ENCODE measurements at places on chromosomes 4 and X.

DNA sequence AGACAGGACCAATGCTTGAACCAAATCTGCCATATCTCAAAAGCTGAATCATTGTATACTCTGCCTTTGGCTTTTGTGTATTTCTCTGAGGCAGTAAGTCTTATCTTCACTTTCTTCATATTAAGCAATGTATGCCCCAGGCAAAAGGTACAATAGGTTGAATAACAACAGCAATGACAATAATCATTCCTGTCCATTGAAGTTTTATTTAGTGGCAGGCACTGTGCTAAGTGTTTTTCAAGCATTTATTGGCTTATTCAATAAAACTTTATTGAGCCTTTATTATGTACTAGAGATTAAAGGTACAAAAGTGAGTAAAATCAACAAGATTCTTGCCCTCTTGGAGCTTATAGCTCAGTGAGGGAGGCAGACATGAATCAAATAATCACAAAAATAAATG, 8.2 kb upstream of the CASK start:
- no peak overlapping the region for H3K27ac ChIP-seq
- peaks cover 51% of the 10 kb centered on the region for H3K27me3 ChIP-seq
- DNase-seq: no peak
- peaks cover 8% of the 10 kb centered on the region for H3K4me1 ChIP-seq
- H3K36me3 ChIP-seq: no peaks in the 10 kb centered on the region

- no peak overlapping the region for H3K27ac ChIP-seq
- H3K27me3 ChIP-seq: no peaks in the 10 kb centered on the region
- peaks cover 19% of the 10 kb centered on the region for H3K4me1 ChIP-seq
Observed at GRCh38 chr4:105329081-105329480, 144.8 kb downstream of the PPA2 start.

- H3K27ac ChIP-seq: no peak overlapping the region
- H3K4me3 ChIP-seq: no peak overlapping the region
- peaks cover 6% of the 10 kb centered on the region for H3K4me1 ChIP-seq
- H3K36me3 ChIP-seq: no peaks in the 10 kb centered on the region
- DNase-seq: no peak
Observed at GRCh38 chr4:112905728-112906127, 143.7 kb upstream of the ANK2 start.

GRCh38 chr4:145285928-145286327, 105.5 kb upstream of the OTUD4 start:
- H3K27me3 ChIP-seq: peaks cover 25% of the 10 kb centered on the region
- H3K36me3 ChIP-seq: no peaks in the 10 kb centered on the region
- no peaks in the 10 kb centered on the region for H3K4me1 ChIP-seq

DNA sequence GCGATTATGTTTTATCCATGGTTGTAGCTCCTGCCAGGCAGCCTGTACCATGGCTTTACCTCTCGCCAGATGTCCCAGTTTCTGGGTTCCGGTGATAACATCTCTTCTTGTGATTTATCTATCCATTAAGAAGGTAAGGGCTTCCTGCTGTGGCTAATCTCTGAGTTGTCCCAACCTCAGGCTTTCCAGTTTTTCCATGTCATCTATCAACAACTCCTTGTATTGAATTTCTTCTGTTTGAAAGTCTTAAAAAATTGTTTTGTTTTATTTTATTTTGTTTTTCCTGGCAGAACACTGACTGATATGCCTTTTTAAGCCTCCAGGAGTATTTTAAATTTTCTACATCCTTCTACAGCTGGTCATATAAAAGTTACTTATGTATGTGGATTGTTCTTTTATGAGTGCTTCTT, 241.9 kb downstream of the ANTXR2 start:
- H3K27me3 ChIP-seq: peaks cover 19% of the 10 kb centered on the region
- peaks cover 13% of the 10 kb centered on the region for H3K4me1 ChIP-seq
- no peak overlapping the region for H3K27ac ChIP-seq
- DNase-seq: no peak
- no peaks in the 10 kb centered on the region for H3K36me3 ChIP-seq

- DNase-seq: no peak
- H3K4me1 ChIP-seq: no peaks in the 10 kb centered on the region
- H3K36me3 ChIP-seq: no peaks in the 10 kb centered on the region
Observed at GRCh38 chr4:4735870-4736269, 123.6 kb upstream of the MSX1 start.

DNA sequence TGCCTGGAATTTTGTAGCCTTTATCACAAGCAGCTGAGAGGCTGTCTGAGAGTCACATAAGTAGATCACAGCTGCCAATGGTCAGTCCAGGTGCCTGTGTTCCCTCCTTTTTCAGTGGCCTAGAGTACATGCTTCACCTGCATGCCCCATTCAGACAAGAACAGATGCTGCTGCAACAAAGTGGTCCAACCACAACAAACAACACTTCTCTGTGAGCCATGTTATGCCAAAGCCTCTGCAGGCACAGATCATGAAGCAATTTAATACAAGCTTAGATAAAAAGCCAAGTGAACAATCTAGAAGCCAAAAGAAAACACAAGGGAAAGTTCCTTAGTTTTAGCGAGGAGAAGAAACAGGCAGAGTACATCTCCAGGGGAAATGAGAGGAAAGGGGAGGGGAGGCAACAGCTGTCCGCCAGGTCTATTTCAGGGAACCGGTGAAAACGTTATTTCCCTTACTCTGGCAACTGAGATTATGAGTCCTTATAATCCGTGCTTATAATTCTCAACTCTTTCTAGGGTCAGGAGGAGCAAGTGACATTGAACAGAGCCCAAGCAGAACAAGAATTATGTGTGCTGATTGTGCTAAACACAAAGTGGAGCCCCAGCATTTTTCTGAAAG, 92.6 kb downstream of the TSPAN5 start:
- no peaks in the 10 kb centered on the region for H3K27me3 ChIP-seq
- no peak overlapping the region for H3K27ac ChIP-seq
- peaks cover 13% of the 10 kb centered on the region for H3K36me3 ChIP-seq
- peaks cover 36% of the 10 kb centered on the region for H3K4me1 ChIP-seq

- peaks cover 14% of the 10 kb centered on the region for H3K4me1 ChIP-seq
- peaks cover 48% of the 10 kb centered on the region for H3K27me3 ChIP-seq
- no peaks in the 10 kb centered on the region for H3K36me3 ChIP-seq
- no peak overlapping the region for H3K4me3 ChIP-seq
Observed at GRCh38 chrX:153993079-153993478, 20.5 kb downstream of the TMEM187 start.

- peaks cover 34% of the 10 kb centered on the region for H3K4me1 ChIP-seq
- peaks cover 28% of the 10 kb centered on the region for H3K36me3 ChIP-seq
- peaks cover 41% of the 10 kb centered on the region for H3K27me3 ChIP-seq
- DNase-seq: no peak
- peak overlapping the region; percentile 94 for H3K27ac ChIP-seq
Observed at GRCh38 chrX:132022198-132022966, 720 bp upstream of the STK26 start.

DNA sequence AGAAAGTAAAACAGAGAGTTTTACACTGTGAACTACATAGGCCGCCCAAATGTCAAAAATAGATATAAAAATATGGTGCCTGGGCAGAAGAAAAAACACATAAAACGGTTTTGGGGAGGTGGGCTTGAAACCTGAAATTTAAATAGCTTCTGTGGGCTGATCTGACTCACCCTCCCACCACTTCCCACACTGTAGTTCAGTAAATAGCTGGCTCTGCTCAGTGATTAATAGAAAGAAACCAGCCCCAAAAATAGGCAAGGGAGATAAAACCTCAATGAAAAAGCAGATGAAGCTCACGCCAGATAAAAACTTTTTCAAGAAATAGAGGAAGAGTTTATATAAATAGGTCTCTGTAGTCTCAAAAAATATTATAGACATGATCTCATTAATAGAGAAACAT, 13.2 kb upstream of the COX7B2 start:
- no peak for DNase-seq
- no peaks in the 10 kb centered on the region for H3K36me3 ChIP-seq
- no peak overlapping the region for H3K4me3 ChIP-seq
- H3K4me1 ChIP-seq: no peaks in the 10 kb centered on the region
- no peaks in the 10 kb centered on the region for H3K27me3 ChIP-seq

GRCh38 chrX:114584375-114584943, 573 bp downstream of the HTR2C start:
- H3K27ac ChIP-seq: no peak overlapping the region
- no peaks in the 10 kb centered on the region for H3K36me3 ChIP-seq
- H3K27me3 ChIP-seq: peaks cover 80% of the 10 kb centered on the region
- DNase-seq: no peak

DNA sequence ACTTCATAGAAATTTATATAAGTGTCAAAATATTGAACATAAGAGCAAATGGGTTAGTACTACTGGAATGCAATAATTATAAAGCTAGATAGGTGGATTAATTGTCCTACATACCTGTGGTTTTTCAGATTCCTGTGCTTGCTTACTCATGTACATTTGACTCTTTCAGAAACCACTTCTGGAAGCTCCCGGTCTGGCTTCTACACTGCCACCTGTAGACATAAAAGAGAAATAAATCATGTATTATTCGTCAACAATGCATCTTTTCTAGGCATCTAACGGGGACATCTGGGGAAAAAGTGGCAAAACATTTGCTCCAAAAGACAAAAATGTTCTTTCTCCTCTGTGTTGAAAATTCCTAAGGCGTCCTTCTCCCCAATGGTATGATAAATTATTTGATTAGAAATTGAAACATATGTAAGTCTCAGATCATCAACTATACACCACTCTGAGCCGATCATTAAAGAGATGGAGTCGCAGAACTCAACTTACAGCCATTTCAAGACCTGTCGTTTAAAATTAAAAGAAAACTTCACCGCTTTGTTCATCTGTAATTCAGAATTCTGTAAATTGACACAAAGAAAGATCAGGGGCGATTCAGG, 648.7 kb upstream of the DIPK2B start:
- H3K4me1 ChIP-seq: peaks cover 48% of the 10 kb centered on the region
- H3K27me3 ChIP-seq: peaks cover 41% of the 10 kb centered on the region
- DNase-seq: no peak
- peaks cover 58% of the 10 kb centered on the region for H3K36me3 ChIP-seq
- peak overlapping the region; percentile 88 for H3K4me3 ChIP-seq

DNA sequence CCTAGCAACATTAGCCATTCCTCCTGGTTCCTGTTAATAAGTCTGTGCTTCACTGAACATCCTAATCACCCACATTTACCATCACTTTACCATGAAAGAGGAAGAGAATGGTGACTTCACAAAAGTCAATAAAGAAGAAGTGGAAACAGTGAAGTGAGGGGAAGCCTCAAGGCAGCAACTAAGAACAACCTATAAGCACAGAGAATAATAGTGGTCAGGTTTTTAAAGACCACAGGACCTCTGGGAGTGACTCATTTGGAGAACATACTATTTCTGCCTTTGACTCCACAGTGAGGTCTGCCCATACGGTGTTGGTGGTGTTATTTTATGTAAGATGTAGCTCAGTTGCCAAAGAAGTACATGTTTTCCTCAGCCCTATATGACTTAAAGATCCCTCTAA, 86.0 kb upstream of the TET2 start:
- peaks cover 58% of the 10 kb centered on the region for H3K4me1 ChIP-seq
- DNase-seq: no peak
- no peaks in the 10 kb centered on the region for H3K36me3 ChIP-seq

- no peaks in the 10 kb centered on the region for H3K36me3 ChIP-seq
- H3K27me3 ChIP-seq: peaks cover 32% of the 10 kb centered on the region
- peaks cover 15% of the 10 kb centered on the region for H3K4me1 ChIP-seq
- DNase-seq: no peak
- H3K27ac ChIP-seq: no peak overlapping the region
Observed at GRCh38 chrX:24262309-24262708, 51.6 kb downstream of the SUPT20HL2 start.

DNA sequence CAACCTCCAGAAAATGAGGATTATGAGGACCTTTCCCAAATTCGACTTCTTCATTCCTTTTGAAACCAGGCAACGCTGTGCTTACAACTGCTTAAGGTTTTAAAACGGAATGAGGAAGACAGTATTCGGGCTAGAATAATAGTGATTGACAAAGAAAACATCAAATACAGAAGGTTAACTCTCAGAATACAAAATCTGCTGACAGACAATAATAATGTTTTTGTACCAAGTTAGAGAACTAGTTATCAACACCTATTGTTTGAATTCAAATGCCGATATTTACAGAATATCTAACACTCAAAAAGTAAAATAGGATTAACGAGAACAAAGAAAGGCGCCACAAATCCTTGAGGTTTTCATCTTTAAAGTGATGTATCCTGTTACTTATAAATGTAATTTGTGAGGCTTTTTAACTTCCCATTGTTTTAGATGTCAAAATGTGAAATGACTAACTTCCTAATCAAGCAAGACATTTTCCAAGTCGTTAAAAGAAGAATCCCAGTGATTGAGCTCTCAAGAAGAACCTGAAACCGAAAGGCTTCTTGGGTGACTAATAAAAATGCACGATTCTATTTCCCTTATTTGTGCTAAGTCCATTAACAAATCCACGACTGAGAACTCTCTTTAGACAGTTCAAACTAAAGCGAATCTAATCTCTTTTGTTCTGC, 118.3 kb downstream of the SORBS2 start:
- no peak overlapping the region for H3K27ac ChIP-seq
- no peak overlapping the region for H3K4me3 ChIP-seq
- no peaks in the 10 kb centered on the region for H3K36me3 ChIP-seq
- no peaks in the 10 kb centered on the region for H3K4me1 ChIP-seq
- H3K27me3 ChIP-seq: peaks cover 17% of the 10 kb centered on the region

DNA sequence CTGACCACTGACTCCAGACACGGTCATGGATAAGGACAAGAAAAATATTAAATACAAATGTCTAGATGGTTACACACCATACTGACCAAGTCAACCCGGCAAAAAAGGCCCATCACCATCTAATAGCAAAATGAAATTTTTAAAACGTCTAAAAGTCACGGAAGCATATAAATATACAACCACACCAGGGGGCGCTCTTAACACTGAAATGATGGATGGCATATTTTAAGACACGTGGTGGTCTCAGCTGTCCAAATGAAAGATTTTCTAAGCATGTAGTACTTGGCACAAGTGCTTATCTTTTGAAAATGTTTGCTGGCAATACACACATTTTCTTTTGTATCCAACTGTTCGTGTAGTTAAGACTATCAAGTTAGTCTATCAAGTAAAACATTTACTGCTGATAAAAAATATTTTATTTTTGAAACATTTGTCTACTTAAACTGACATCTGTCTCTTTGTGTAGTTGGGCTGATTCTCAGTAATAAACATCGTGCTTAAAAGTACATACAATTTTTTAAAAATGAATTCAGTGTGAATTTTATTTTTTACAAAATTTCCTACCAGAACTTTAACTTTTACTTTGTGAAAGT, 64.6 kb downstream of the COX7B2 start:
- DNase-seq: no peak
- H3K4me3 ChIP-seq: no peak overlapping the region
- H3K36me3 ChIP-seq: no peaks in the 10 kb centered on the region
- no peak overlapping the region for H3K27ac ChIP-seq

- no peak overlapping the region for H3K4me3 ChIP-seq
- H3K27me3 ChIP-seq: no peaks in the 10 kb centered on the region
- H3K27ac ChIP-seq: peak overlapping the region; percentile 75
- no peak for DNase-seq
- no peaks in the 10 kb centered on the region for H3K36me3 ChIP-seq
- peaks cover 65% of the 10 kb centered on the region for H3K4me1 ChIP-seq
Observed at GRCh38 chr4:37999000-37999716, 39.0 kb downstream of the PTTG2 start.

Data from activated T-cell treated with anti-CD3 and anti-CD28 coated beads, Interleukin-2, amount 50 U/mL, for 24 hours (primary cell).